Sigmoid colon (tissue), 7 donors: ENCODE measurements at places on chromosomes 16 and 17. TPM values are rescaled to one million over a fixed set of nuclear protein-coding genes. Genes with fewer than 3 reads are reported as not detected.
A peak's percentile ranks its signal among the peaks of the same experiment; 100 is the strongest.

GRCh38 chr16:52069866-52070265, 477.1 kb downstream of the TOX3 start:
- no peaks in the 10 kb centered on the region for H3K4me1 ChIP-seq
- DNase-seq = no peak
- no peak overlapping the region for H3K4me3 ChIP-seq
- H3K36me3 ChIP-seq = no peaks in the 10 kb centered on the region

DNA sequence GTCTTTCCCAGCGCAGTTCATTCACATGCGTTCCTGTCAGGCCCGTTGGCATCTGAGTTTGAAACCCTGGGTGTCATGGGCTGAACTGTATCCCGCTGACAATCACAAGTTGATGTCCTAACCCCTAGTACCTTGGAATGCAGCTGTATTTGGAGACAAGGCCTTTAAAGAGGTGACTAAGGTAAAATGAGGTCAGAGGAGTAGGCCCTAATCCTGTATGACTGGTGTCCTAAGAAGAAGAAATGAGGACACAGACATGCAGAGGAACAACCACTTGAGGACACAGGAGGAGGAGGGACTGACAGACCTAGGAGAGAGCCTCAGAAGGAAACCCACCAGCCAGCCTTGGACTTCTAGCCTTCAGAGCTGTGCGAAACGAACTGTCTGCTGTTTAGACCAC, 33.1 kb downstream of the TRPV2 start:
- no peaks in the 10 kb centered on the region for H3K36me3 ChIP-seq
- H3K27ac ChIP-seq = no peak overlapping the region
- no peak overlapping the region for H3K4me3 ChIP-seq
- no peak for DNase-seq
- no peaks in the 10 kb centered on the region for H3K27me3 ChIP-seq

DNA sequence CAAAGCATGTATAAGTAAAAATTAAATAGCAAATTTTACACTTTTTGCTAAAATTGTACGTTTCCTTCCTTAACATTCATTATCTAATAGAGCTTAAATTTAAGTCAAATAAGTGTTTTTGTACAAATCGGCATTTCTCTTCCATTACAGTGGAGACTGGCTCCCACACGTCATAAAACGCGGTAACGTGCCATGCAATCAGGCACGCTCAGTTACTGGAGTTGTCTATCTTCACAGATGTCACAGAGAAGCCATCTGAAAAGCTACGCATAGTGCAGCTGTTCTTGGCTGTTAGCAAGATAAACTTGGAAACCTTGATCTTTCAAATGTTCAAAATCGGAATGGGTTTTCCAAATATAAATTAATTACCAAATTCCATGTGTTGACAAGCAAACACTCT, 165.3 kb downstream of the STX8 start:
- H3K27me3 ChIP-seq = no peaks in the 10 kb centered on the region
- no peak for DNase-seq
- no peak overlapping the region for H3K27ac ChIP-seq
- no peak overlapping the region for H3K4me3 ChIP-seq
- H3K36me3 ChIP-seq = no peaks in the 10 kb centered on the region

- peaks cover 53% of the 10 kb centered on the region for H3K27me3 ChIP-seq
- H3K4me1 ChIP-seq = peaks cover 16% of the 10 kb centered on the region
- DNase-seq = peak; percentile 43
- H3K36me3 ChIP-seq = no peaks in the 10 kb centered on the region
- H3K4me3 ChIP-seq = no peak overlapping the region
Measured at GRCh38 chr17:63996430-63997182, 1.5 kb upstream of the PRR29 start.

- no peaks in the 10 kb centered on the region for H3K27me3 ChIP-seq
- no peak for DNase-seq
- peak overlapping the region; percentile 46 for H3K27ac ChIP-seq
- H3K4me3 ChIP-seq = peak overlapping the region; percentile 46
Measured at GRCh38 chr17:77281122-77281903, 140.5 kb downstream of the SEC14L1 start.

DNA sequence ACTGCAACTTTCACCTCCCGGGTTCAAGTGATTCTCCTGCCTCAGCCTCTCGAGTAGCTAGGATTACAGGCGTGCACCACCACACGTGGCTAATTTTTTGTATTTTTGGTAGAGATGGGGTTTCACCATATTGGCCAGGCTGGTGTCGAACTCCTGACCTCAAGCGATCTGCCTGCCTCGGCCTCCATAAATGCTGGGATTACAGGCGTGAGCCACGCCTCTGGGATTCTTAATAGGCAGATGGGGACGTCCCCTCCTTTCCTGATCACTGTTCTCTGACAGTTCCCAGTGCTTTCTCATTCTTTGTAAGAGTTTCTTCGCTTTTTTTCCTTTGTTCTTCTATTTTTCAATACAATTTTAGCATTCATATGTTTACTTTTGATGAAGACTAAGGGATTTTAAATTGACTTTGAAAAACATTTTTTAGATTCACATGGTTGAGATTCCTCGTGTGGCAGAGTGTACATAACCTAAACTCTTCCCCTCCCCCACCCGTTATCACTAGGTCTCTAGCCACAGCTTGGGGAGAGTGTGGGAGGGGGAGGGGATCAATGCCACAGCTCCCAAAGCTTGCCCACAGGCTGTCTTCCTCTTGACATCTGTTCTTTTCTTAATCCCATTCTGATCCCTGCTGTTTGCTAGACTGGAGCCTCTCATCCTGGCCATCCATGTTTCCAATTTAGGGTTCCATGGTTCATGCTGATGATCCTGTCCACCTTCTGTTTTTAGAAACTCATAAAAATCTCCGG, 11.0 kb downstream of the ADORA2B start:
- H3K4me1 ChIP-seq = peaks cover 16% of the 10 kb centered on the region
- no peaks in the 10 kb centered on the region for H3K27me3 ChIP-seq
- no peak overlapping the region for H3K4me3 ChIP-seq
- no peak overlapping the region for H3K27ac ChIP-seq

GRCh38 chr16:2865651-2866050, 7.7 kb upstream of the PRSS22 start:
- no peaks in the 10 kb centered on the region for H3K36me3 ChIP-seq
- no peaks in the 10 kb centered on the region for H3K4me1 ChIP-seq
- H3K4me3 ChIP-seq = no peak overlapping the region
- H3K27me3 ChIP-seq = no peaks in the 10 kb centered on the region
- no peak for DNase-seq

- H3K4me3 ChIP-seq = no peak overlapping the region
- no peaks in the 10 kb centered on the region for H3K27me3 ChIP-seq
- H3K4me1 ChIP-seq = peaks cover 33% of the 10 kb centered on the region
Measured at GRCh38 chr17:80527016-80527645, 17.5 kb upstream of the RPTOR start.

- H3K4me1 ChIP-seq = no peaks in the 10 kb centered on the region
- H3K27me3 ChIP-seq = no peaks in the 10 kb centered on the region
- H3K27ac ChIP-seq = no peak overlapping the region
- no peaks in the 10 kb centered on the region for H3K36me3 ChIP-seq
Measured at GRCh38 chr16:28090646-28091377, 27.3 kb upstream of the GSG1L start.

DNA sequence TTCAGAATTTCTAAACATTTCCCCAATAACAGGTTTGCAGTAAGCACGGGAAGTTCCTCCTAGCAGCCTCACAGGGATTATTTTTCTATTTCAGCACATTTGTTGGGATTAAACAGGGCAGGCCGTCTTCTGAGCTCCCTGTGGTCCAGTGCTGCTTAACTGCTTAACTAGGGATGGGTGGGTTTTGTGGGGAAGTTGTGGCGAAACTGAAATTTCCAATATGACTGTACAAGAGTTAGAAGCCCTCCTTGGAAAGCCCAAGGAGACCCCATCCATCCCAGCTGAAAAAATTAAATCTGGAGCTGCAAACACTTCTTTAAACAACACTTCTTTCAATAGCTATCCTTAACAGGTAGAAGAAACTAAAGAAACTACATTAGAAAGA, 22.2 kb downstream of the FAM117A start:
- H3K36me3 ChIP-seq = no peaks in the 10 kb centered on the region
- no peak for DNase-seq
- H3K4me1 ChIP-seq = no peaks in the 10 kb centered on the region

RAMP2 gene
- total RNA-seq = 20.0 TPM

ITGAE gene
- total RNA-seq = 36.4 TPM

NTN3 gene
- not detected for total RNA-seq

CCL17 gene
- total RNA-seq = not detected

ADCY7 gene
- 12.5 TPM for total RNA-seq

KRTAP4-9 gene
- total RNA-seq = not detected

TOX3 gene
- total RNA-seq = 0.71 TPM

DNAAF1 gene
- total RNA-seq = not detected

SLC13A2 gene
- total RNA-seq = under 0.01 TPM
